ENCODE measurements at places on chromosomes 2 and 18.

DNA sequence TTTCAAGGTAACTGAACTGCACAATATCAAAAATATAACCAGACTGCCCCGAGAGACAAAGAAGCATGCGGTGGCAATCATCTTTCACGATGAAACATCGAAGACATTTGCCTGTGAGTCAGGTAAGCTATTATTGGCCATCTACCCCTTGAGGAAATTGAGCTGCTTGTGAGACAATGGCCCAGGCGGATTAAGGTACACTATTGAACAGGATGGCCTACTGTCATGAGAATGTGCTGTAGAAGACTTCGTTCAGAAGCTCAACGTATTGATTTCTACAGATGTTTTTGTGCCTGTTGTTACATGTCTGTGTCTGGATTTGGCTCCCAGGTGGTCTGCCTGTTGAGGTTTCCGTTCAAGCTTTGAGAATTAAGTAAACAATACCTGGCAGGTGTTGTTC, 198.7 kb downstream of the DOK6 start:
- peak; percentile 53 for DNase-seq

DNA sequence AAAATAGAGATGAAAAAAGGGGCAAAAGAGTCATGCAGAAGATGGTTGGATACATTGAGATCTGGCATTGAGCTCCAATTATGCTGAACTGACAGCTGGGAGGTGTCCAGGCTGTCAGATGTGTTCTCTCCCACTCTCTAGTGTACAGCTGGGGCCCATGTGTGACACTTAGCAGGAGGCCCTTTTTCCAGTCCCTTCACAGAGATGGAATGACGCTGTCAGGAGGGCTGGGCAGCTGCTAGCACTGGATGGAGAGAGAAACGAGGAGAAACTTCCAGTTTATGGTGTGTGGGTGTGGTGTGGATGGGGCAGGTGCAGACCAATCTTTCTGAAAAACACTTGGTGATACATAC, 437.7 kb upstream of the HS6ST1 start:
- DNase-seq: no peak

GRCh38 chr2:66003931-66004330, 431.0 kb upstream of the MEIS1 start:
- DNase-seq: no peak

GRCh38 chr2:197159661-197160211, 150.8 kb downstream of the ANKRD44 start:
- no peak for DNase-seq

- DNase-seq: no peak
Observed at GRCh38 chr2:142961202-142961601, 83.7 kb downstream of the KYNU start.

- no peak for DNase-seq
Observed at GRCh38 chr2:159925975-159926374, 128.0 kb upstream of the CD302 start.

DNA sequence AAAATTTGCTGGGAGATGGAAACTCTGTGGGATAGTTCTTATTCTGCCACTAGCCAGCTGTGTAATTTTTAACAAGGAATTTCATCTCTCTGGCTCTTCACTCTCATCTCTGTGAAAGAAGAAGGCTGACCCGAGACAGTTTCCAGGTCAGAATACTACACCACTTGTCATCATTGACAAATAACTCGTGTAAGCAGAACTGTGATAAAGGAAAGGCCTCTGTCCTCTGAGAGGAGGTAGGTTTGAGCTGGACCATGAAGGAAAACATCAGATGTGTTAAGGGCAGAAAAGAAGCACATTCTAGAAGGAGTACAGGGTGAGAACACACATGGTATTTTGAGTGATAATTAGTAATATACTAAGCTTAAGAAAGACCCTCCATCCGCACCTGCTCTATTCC, 211.4 kb upstream of the DDX18 start:
- no peak for DNase-seq

DNA sequence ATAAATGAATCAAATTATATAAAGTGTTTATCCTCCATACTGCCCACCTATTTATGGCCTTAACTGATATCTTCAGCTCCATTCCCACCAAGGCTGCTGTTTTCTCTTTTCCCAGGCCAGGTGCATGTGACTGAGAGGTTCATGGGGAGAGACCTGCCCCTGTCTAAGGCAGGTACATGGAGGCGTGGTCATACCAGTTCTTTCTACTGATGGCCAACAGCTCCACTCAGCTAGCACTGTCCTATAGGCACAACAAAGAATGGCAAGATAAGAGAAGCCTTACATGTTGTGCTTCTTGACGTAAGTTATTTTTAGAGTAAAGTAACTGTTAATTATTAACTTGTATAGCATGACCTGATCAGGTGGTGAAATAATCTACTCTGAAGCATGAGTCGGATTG, 16.8 kb downstream of the AKAIN1 start:
- no peak for DNase-seq

DNA sequence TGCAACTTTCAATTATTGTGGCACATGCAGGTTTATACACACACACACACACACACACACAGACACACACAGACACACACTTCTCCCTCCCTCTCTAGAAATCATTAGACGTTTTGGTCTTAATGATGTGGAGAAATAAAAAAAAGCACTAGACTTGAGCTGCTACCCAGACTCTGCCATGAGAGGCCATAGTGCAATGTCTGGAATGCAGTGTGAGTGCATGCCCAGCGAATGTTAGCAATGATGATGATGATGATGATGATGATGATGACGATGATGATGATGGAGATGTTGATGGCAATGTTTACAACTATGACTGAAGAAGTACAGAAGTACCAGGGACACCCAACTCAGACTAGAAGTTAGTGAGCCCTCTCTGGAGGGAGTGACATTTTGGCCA, 23.8 kb upstream of the KLHL29 start:
- no peak for DNase-seq

- no peak for DNase-seq
Observed at GRCh38 chr18:50422286-50422898, 47.5 kb downstream of the SKA1 start.

DNA sequence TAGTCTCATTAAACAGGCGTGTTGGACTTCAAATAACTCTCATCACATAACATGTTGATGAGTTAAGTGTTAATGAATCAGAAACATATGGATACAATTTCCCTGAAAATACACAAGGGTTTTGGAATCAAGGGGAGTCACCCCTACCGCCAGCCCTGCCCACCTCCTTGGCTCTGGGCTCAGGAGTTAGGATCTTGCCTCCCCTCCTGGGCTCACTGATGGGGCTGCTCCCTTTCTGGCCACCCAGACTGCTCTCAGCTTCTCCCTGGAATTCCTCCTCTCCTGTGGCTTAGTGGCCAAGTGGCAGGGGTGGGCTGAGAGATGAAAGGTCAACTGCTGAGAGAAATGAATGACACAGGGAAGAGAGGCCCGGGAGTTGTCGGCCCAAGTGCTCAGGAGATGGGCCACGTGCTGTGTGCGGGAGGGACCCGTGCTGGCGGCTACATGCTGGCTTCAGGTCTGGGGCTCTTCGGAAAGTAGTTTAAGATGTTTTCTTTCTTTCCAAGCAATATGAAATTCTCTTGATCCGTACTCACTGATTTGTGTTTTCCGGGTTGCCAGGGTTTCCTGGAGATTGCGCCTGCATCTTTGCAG, 55.8 kb upstream of the TNP1 start:
- DNase-seq: no peak

DNA sequence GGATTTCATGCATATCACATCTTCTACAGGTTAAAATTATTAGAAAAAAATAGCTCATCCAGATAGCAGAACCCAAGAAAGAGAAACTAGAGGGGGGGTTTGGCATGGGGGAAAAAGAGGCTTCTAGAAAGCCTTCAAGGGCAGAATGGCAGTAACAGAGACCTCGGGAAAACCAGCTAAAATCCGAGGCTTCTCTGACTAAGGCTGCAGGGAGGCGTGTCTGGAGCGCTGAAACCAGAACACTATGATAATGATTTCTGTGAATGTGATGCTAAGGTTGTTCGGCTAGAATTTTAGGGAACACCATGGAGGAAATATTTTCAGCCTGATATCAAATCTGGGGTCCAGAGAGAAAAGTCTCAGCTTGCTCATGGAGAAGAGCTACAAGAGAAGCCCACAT, 73.0 kb downstream of the ATP8B1 start:
- DNase-seq: no peak

DNA sequence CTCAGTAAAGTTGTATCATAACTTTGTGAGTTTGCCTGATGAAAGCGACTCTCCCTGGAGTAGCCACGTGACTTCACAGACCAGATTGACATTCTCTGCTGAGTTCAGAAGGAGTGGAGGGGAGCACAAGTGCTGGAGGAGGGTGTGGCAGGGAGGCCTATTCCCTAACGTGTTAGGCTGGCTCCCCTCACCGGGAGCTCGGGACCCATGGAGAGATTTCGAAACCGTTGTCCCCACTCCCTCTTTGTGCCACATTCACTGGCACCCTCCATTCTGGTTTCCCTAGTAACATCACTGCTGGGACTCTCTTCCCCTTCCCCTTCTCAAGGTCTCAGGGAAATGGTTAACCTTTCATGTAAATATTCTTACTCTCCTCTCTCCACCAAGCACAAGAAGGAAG, 279.9 kb downstream of the ALPK2 start:
- no peak for DNase-seq

DNA sequence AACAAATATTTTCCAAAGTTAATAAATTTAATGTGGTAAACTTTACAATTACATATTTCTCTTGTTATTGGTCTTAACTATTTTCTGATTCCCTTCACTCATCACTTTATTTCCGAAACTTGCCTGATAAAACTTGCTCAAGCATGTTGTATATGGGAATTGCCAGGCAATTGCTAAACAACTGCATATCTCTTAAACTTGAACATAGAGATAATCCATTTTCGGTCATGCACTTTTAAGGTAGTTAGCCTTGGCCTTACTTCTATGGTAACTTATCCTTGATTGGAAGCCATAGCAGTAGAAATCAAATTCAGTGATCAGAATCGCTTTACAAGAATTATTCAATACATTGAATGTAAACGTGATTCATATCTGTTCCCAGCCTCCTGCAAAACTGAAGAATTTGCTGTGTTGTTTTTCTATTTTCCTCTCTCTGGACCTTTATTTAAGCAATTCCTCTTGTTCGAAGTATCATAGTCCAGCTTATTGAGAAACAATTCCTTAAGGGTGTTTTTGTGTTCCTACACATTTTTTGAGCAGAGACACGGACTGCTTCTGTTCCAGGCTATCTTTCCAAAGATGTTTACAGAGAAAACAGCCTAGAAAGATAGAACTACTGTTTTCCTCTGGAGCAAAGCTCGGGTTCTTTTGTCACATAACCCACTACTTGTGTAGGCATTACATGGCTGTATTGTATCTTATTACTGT, 674.3 kb downstream of the IRS1 start:
- no peak for DNase-seq

DNA sequence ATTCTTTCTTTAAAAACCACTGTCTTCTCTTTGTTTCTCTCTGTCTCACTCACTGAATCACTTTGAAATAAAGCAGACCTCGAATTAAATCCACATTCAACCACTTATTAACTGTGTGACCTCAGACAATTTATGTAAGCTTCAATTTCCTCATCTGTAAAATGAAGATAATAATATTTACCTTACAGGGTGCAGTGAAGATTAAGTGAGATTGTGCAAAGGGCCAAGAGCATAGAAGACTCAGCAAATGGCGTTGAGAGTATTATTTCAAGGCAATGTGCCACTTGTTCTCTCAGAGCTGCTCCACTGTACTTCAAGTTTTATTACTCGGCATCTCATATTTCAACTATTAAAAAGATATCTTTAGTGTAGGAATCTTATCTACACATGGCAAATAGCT, 454.2 kb upstream of the HNRNPA3 start:
- DNase-seq: no peak
